ENCODE measurements at places on chromosomes 1 and 21.

GRCh38 chr1:94602316-94602715 lies 60.8 kb upstream of the F3 start:
- DNase-seq, result peak; percentile 26

DNA sequence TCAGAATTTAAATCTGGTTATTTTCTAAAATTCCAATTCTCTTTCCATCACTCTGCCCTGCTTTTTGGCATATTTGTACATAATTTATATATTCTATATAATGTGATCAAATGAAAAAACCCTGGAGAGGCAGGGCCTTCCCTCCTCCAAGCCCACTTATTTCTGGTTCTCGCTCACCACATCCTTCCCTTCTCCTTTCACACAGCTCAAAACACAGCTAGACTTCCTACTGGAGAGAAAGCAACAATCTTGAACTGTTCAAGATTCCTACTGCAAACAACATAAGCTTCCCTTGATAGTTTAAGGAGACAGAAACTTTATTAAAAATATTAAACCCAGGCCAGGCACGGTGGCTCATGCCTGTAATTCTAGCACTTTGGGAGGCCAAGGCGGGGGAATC lies 7.6 kb upstream of the AIM2 start:
- DNase-seq, result no peak

GRCh38 chr1:101008229-101008834 lies 17.3 kb downstream of the DPH5 start:
- peak; percentile 25 for DNase-seq

- DNase-seq, result peak; percentile 5
Observed at GRCh38 chr21:36097427-36098181, 27.8 kb downstream of the CBR1 start.

- peak; percentile 79 for DNase-seq
Observed at GRCh38 chr1:94416901-94417727, 1.1 kb upstream of the ABCD3 start.

DNA sequence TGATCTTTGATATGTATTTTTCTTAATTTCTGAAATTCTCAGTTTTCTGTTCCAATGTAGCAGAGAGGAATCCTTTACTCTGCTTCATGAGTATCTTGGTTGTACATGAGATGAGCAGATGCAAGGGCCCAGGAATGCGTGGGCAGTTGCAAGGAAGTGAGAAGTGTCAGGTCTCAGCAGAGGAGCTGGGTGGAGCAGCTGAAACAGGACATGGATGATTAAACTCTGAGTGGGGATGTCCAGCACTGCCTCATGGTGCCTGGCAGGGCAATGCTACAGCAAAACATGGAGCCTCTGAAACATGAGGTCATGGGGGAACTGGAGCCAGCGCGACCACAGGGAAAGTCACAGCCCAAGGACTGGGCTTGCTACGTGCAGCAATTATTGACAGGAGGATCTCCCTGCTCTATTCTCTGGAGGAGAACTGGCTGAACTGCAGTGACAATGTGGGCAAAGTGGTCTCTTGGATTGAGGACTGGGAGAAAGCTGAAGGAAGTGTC lies 48.4 kb downstream of the COLGALT2 start:
- peak; percentile 83 for DNase-seq

DNA sequence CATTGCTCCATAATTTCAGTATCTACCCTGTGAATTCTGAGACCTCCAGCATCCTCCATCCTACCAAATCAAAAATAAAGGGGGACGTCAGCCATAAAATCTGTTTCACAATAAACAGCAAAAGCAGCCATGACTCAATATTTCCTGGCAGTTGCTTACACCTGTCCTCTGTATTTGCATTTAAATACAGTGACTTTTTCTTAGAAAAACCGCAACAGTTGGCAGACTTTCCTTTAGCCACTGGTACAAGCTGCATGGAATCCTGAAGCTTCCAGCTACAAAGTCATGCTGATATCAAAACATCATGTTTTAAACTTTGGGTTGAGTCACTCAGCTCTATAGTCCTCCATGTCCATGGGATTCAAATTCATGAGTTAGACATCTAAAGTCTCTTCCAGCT lies 278.0 kb upstream of the KAZN start:
- DNase-seq, result peak; percentile 47

- DNase-seq, result no peak
Observed at GRCh38 chr1:166695115-166695514, 144.2 kb upstream of the POGK start.

DNA sequence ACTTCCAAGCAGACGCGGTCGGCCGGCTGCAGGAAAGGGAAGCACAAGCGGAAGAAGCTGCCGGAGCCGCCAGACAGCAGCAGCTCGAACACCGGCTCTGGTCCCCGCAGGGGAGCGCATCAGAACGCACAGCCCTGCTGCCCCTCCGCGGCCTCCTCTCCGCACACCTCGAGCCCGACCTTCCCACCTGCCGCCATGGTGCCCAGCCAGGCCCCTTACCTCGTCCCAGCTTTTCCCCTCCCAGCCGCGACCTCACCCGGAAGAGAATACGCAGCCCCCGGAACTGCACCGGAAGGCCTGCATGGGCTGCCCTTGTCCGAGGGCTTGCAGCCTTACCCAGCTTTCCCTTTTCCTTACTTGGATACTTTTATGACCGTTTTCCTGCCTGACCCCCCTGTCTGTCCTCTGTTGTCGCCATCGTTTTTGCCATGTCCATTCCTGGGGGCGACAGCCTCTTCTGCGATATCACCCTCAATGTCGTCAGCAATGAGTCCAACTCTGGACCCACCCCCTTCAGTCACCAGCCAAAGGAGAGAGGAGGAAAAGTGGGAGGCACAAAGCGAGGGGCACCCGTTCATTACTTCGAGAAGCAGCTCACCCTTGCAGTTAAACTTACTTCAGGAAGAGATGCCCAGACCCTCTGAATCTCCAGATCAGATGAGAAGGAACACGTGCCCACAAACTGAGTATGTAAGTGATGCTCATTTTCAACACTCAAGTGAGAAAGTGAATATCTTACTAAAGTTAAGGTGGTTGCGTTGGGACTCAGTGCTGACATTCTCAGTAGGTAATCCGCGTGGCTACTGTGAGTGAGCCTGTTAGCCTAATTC lies 25.5 kb downstream of the UTS2 start:
- DNase-seq, result no peak

GRCh38 chr1:115727706-115728249 lies 40.7 kb downstream of the CASQ2 start:
- peak; percentile 86 for DNase-seq

- no peak for DNase-seq
Observed at GRCh38 chr1:229231754-229232119, 39.2 kb upstream of the RAB4A start.

- no peak for DNase-seq
Observed at GRCh38 chr1:200081969-200082245, 54.4 kb downstream of the NR5A2 start.

- DNase-seq, result no peak
Observed at GRCh38 chr21:42522271-42522670, 8.6 kb downstream of the SLC37A1 start.

GRCh38 chr1:233111731-233112130 lies 161.3 kb downstream of the NTPCR start:
- DNase-seq, result no peak

GRCh38 chr1:22531251-22531650 lies 32.0 kb upstream of the EPHA8 start:
- DNase-seq, result no peak

- DNase-seq, result no peak
Observed at GRCh38 chr1:165439330-165439729, 5.6 kb downstream of the RXRG start.
